ENCODE measurements at places on chromosomes 4 and X.

DNA sequence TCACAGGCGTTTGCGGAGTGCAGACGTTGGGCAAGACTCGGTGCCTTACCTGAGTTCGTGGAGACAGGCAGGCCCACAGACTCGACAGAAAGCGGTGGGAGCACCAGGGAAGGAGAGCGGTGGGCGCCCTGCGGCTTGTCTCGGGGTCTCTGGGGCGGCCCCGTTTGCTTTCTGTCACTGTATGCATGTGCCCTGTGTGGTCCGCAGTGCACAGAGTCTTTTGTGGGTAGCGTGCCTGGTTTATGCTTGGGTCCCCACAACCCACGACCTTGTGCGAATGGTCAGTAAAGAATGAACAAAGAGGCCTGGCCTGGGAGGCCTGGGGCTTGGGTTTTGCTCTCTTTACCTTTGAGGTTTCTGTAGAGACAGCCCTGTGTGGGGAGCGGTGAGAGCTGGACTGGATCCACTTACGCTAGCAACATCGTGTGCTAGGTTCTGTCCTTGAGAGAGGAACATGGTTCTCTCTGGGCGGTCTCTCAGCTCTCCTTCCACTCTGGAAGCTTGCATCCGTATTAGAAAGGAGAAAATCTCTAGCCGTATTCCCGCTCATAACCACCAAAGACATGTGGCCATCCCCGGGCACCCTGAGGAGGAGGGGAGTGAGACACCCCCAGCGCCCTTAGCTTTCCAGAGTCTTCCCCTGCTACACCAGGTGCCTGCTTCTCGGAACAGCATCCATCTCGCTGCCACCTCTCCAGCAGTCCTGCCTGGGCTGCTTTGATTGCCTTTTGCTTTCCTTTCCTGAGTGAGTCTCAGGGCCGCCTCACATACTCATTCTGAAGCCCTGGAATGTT is 1.2 kb downstream of the TADA2B start:
- no peak for DNase-seq

DNA sequence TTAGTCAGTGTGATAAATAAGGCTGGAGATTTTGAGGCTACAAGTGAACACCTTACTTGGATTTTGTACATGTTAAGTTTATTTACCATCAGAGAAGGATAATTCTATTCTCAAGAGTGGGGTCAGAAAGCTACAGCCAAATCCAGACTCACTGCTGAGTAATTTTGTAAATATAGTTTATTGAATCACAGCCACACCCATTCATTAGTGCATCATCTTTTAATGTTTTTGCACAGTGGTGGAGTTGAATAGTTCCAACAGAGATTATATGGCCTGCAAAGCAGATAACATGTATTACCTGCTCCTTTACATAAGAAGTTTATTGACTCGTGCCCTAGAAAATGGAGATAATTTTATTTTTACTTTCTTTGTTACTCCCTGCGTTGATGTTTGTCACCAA is 60.4 kb downstream of the PCDH18 start:
- no peak for DNase-seq

GRCh38 chr4:102139932-102140331 is 205.3 kb downstream of the SLC39A8 start:
- no peak for DNase-seq

- no peak for DNase-seq
These were observed 225.0 kb downstream of the GRIA3 start for GRCh38 chrX:123408821-123409737.

GRCh38 chr4:33886356-33886755 is 2358.0 kb downstream of the ARAP2 start:
- DNase-seq: no peak

- no peak for DNase-seq
These were observed 89.0 kb upstream of the SHISA3 start for GRCh38 chr4:42308247-42308646.

- DNase-seq: no peak
These were observed 194.6 kb upstream of the FTHL17 start for GRCh38 chrX:31266203-31267076.

- no peak for DNase-seq
These were observed 32.2 kb downstream of the NFKB1 start for GRCh38 chr4:102533348-102533747.

GRCh38 chr4:147546349-147546748 is 65.5 kb downstream of the EDNRA start:
- DNase-seq: no peak

DNA sequence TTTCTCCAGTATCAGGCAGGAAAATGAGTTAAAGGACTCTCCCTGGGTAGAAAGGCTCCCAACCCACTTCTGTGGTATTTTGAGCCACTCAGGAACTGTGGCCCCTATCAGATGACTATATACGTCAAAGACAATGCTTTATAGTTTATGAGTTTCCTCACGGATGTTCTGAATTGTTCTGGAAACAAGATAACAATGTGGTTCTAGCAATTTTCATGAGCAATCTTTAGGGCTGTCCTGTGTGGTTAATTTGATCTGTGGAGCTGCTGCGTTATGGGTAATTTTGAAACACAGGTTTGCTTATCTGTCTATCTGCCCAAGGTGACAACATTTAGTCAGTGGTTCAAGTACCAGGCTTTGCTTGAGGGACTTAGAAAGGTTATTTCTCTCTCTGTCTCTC is 46.7 kb upstream of the IL2 start:
- no peak for DNase-seq

DNA sequence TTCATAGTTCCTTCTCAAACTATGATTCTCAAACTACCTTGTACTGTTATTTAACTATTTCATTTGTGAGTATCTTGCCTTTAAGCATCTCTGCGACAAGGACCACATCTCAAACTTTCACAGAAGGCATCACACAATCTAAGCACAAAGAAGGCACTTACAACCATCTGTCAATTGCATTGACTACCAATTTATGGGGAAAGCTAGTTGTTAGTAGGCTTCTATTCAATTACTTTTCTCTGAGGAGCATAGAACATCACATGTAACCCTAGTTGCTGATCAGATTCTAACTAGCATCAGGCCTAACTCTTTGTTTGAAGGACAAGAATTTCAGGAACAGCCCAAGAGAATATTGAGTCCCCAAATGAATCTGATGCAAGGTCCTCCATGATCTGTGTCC is 74.9 kb downstream of the GPC3 start:
- no peak for DNase-seq

GRCh38 chr4:36549252-36549651 is 267.8 kb downstream of the DTHD1 start:
- no peak for DNase-seq

DNA sequence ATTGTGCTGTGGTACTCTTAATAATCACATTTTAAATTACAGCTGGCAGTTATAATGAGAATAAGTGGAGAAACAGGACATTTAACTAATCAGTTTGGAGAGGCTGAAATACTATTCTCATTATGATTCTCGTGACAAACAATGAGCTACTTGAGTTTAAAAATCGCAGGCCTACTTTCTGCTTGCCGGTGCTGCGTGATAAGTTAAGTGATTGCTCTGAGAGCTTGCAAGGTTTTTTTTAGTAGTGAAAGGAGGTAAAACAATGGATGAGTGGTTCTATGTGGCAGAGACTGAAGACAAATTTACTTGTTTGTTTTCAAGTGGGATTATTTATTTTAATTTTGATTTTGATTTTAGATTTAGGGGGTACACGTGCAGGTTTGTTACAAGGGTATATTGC is 114.0 kb downstream of the RAPGEF2 start:
- DNase-seq: no peak

DNA sequence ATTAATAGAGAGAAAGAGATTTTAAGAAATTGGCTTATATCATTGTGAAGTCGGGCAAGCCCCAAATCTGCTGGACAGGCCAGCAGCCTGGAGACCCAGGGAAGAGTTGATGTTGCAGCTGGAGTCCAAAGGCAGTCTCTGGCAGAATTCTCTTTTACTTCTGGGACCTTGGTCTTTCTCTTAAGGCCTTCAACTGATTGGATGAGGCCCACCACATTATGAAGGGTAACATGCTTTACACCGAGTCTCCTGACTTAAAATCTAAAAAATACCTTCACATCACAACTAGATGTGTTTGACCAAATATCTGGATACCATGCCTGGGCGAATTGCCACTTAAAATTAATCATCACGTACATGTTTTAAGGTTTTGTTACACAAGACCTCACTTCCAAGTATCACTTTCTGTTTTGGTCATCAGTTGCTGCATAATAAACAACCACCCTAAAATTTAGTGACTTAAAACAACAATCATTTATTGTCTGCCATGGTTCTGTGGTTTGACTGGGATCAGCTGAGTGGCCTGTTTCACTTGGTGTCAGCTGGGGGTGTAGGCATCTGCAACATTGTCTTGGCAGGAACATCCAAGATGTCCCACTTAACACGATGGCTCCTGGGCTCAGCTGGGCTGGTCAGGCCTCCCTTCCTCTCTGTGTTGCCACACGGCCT is 3.4 kb downstream of the CD38 start:
- DNase-seq: peak; percentile 72

- DNase-seq: no peak
These were observed 31.8 kb upstream of the MTM1 start for GRCh38 chrX:150536455-150537116.

DNA sequence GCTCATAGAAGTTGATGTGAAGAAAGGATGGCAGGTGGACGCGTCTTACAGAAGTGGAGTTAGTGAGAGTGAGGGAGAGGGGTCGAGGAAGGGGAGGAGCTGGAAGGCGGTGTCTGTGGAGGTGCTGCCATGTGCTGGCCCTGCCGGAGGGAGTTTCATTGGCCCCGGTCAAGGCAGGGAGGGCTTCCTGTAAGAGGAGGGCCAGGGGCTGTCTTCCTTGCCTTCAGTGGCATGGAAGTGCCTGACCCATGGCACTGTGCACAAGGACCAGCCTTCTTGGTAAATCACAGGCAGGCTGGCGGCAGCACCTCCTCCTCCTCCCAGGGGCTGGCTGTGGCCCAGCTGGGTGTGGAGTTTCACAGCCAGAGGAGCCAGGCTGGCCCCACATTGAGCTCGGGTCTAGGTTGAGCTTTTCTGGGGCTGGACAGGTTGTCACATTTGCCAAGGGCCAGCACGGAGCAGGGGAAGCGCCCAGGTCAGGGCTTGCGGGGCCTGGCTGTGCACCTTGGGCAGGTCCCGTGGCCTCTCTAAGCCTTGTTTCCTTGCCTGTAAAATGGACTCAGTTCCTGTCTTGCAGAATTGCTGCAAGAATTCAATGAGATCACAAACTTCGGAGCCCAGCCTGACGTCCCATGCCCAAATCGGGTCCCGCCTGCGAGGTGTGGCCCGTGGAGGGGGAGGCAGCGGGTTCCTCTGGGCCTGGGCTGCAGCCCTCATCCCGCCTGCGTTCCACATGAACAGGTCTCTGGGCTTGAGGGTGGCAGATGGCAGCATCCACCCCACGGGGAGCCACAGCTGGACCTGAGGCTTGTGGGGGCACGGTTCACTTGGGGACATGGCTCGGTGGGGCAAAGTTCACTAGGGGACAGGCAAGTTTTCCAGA is 7.0 kb downstream of the HTRA3 start:
- DNase-seq: no peak

DNA sequence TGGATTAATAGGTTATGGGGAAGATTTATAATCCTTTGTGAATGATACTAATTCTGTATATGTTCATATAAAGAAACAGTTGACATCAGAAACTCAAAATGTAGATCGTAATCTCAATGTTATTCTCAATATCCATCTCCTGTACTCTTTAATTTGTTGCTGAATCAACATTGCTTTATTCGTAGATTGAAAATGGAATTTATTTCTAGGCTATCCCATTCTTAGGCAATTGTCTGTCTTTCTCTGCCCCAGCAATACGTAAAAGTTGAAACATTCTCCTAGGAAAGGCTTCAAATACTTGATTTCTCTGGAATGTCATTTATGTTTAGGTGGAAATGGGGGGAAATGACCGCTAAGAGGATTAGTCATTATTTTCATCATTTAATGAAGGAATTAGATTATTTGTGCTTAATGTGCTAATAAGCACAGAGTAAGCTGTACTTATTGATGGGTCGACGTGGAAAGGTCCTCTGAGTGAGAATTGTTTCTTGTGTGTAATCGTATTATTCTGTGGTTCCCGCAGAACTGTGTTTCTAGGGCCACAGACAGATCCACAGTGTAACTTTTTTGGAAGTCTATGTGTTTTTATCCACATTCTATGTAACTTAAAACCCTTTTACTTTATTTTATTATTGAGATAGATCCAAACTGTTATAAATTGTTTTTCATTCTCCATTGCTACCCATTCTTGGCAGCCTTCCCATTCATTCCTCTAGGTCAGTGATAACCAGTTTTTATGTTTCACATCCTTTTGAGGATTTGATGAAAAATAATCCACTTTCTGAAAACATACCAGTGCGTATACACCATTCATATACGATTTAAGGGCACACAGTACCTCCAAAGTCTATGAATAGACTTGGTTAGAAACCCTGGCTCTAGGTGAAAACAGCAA is 262.9 kb downstream of the ARHGAP10 start:
- DNase-seq: no peak

GRCh38 chr4:7411896-7412553 is 22.7 kb downstream of the PSAPL1 start:
- no peak for DNase-seq

- no peak for DNase-seq
These were observed 92.3 kb downstream of the PRDM5 start for GRCh38 chr4:120830204-120830603.

DNA sequence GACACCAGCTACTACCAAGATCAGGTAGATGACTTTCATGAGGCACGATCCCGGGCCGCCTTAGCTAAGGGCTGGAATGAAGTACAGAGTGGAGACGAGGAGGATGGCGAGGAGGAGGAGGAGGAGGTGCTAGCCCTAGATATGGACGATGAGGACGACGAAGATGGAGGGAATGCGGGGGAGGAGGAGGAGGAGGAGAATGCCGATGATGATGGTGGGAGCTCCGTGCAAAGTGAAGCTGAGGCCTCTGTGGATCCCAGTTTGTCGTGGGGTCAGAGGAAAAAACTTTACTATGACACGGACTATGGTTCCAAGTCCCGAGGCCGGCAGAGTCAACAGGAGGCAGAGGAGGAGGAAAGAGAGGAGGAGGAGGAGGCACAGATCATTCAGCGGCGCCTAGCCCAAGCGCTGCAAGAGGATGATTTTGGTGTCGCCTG is 481 bp downstream of the UTP3 start:
- no peak for DNase-seq

- peak; percentile 58 for DNase-seq
These were observed 83.6 kb downstream of the CHM start for GRCh38 chrX:85963736-85964135.

GRCh38 chrX:46803140-46803539 is 33.7 kb upstream of the RP2 start:
- DNase-seq: no peak

DNA sequence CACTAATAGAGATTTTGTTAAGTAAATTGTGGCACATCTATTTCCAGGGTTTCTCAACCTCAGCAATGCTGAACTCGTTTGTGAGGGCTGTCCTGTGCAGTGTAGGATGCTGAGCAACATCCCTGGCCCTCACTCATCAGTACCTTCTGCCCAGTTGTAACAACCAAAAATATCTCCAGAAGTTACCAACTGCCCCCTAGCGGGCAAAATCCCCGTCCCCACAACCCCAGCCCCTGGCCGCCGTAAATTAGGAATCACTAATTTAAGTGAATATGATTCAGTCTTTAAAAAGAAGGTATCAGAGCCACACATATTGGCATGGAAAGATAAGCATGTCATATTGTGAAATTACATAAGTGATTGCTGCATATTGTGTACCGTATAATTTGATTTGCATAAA is 123.4 kb downstream of the ASB9 start:
- no peak for DNase-seq

- DNase-seq: no peak
These were observed 43.0 kb downstream of the C4orf33 start for GRCh38 chr4:129138810-129139496.
